ENCODE measurements at places on chromosomes 13 and 19.

- no peak for DNase-seq
Observed at GRCh38 chr13:106610486-106610885, 42.5 kb upstream of the ARGLU1 start.

- DNase-seq: no peak
Observed at GRCh38 chr13:106617561-106617960, 49.6 kb upstream of the ARGLU1 start.

- DNase-seq: no peak
Observed at GRCh38 chr19:29836409-29836825, 24.6 kb downstream of the CCNE1 start.

- DNase-seq: no peak
Observed at GRCh38 chr19:18865973-18866799, 29.8 kb downstream of the CERS1 start.

DNA sequence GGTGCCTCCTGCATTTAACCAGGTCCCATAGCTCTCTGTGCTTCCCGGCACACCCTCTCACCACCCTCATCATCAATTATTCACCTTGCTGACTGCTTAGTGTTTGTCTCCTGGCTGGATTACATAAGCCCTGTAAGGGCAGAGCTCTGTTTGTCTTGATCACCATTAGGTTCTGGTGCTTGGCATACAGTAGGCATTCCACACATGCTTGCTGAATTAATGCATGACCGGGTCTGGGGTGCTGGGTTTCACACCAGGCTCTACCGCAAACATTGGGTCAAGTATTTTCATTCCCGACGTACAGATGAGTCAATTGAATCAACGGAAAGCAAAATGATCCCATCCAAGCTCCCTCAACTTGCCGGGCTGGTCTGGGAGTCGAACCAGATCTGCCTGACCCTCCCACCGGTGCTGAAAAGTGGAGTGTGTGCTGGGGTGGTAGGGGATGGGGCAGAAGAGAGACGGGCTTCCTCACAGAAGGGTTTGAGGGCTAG, 28.5 kb downstream of the VAV1 start:
- DNase-seq: no peak

- no peak for DNase-seq
Observed at GRCh38 chr19:3094601-3095440, 659 bp downstream of the GNA11 start.

- no peak for DNase-seq
Observed at GRCh38 chr19:11570039-11570462, 7.4 kb downstream of the ACP5 start.

DNA sequence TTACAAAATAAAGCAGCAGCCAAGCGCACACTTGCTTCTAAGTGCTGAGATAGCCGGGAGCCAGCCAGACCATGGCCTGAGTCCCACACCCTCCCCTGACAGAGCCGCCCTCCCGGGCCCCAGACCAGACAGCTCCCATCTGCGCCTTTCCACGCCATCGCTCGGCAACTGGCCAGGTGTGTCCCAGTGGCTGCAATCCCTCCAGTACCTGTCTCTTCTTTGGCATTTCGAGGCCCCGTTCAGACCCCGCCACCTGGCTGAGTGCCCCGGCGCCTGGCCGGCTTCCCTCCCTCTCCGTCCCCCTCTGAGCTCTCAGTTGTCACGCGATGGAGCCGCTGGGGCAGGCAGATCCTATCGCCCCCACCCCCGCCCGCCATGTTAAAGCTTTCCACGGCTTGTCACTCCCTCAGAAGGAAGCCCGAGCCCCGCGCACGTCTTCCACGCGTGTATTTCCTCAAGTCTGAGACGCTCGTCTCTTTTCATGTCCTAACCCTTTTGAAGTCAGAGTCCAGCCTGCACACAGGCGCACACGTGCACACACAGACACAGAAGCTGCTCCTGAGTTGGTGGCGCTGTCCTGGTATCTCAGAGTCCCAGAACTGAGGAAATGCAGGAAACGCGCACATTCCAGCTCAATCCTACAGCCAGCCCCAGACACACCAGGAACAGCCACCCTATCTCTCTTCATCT, 7.9 kb downstream of the MLLT1 start:
- no peak for DNase-seq

DNA sequence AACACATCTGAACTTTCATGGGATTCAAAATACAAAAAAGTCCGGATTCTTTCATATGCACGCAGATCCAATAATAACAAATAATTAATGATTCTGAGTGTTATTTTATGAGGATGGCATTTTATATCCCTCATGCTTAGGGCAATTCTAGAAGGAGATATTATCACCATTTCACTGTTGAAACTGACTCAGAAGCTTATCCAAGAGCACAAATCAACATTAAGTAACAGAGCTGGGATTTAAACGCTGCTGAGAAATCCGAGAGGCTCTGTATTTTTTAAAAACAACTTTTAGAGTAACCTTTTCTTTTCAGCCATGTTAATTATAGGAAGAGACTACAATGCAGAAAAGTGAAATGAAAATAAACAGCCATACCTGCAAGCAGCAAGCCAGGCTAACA, 30.3 kb downstream of the ATP7B start:
- DNase-seq: no peak

DNA sequence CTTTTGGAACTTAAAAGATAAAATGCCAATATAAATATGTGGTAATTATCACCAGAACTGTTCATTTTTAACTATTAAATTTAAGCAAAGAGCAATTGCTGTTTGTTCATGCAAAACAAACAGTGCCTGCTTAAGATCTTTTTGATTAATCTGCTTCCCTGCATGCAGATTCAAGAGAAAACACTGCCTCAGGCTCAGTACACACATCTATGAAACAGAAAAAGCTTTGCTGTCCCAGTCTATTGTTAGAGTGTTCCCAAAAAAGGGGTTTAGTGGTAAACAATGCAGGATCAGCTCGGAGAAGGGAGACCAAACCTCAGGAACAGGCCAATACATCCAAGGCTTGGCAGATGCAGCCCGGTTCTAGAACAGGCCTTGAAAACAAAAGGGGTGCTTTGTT, 49.3 kb upstream of the TDRD3 start:
- no peak for DNase-seq

DNA sequence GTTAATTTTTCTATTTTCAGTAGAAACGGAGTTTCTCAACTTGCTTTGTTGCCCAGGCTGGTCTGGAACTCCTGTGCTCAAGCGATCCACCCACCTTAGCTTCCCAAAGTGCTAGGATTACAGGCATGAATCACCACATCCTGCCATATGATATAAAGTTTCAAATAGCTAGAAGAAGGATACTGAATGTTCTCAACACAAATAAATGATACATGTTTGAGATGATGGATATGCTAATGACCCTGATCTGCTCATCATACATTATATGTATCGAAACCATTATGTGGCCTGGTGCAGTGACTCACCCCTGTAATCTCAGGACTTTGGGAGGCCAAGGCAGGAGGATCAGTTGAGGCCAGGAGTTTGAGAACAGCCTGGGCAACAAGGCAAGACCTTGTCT, 11.5 kb downstream of the CIB3 start:
- no peak for DNase-seq

GRCh38 chr19:35013820-35014754, 14.0 kb downstream of the GRAMD1A start:
- DNase-seq: no peak

GRCh38 chr19:13094771-13095392, 7.8 kb downstream of the LYL1 start:
- no peak for DNase-seq

All from NCI-H1694 treated with DMSO at 0.1 percent for 48 hours (cell line).